ENCODE measurements at places on chromosomes 1 and 21.
A peak's percentile ranks its signal among the peaks of the same experiment; 100 is the strongest.

- no peak for DNase-seq
Observed at GRCh38 chr1:235852887-235853286, 13.8 kb downstream of the LYST start.

DNA sequence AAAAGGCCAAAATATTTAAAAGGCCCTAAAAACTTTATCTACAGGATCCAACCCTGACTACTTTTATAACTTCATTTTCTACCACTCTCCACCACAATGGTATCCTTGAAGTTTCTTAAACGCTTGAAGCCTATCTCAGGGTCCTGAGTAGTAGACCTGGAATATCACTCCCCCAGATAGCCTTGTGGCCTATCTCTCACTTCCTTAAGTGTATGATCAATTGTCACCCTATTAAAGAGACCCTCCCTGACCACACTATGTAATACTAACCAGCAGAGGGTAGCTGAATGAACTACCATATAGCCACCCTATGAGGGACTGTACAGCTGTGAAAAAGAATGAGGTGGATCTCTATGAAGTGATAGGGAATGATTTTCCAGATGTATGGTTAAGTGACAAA is 5.6 kb downstream of the CD58 start:
- DNase-seq = no peak

- DNase-seq = no peak
Observed at GRCh38 chr1:165228111-165228655, 128.3 kb downstream of the LMX1A start.

- DNase-seq = peak; percentile 69
Observed at GRCh38 chr1:192654591-192655251, 18.8 kb downstream of the RGS13 start.

- DNase-seq = no peak
Observed at GRCh38 chr1:152197361-152197941, 26.5 kb downstream of the HRNR start.

DNA sequence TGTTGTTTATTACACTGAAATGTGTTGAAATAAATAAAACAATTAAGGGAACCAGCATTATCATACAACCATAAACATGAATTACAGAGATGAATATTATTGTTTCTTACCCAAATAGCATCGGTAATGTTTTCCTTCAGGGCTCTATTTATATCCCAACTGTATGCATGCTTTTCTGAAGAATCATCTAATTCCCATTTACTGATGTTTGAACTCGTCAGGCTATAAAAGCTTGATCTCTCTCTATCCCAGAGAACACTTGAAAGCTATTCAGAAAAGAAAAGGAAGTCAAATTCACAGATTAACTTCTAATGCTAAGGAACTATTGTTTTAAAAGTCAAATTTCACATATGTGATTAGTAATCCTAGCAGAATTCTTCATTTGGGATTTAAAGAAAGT is 12.4 kb downstream of the NUP133 start:
- DNase-seq = no peak

GRCh38 chr1:161069731-161070270 is at the start of gene ARHGAP30:
Gene ARHGAP30 (minus strand): TSS chr1:161069891. CDS start chr1:161069624, 267 bp downstream.
- no peak for DNase-seq

DNA sequence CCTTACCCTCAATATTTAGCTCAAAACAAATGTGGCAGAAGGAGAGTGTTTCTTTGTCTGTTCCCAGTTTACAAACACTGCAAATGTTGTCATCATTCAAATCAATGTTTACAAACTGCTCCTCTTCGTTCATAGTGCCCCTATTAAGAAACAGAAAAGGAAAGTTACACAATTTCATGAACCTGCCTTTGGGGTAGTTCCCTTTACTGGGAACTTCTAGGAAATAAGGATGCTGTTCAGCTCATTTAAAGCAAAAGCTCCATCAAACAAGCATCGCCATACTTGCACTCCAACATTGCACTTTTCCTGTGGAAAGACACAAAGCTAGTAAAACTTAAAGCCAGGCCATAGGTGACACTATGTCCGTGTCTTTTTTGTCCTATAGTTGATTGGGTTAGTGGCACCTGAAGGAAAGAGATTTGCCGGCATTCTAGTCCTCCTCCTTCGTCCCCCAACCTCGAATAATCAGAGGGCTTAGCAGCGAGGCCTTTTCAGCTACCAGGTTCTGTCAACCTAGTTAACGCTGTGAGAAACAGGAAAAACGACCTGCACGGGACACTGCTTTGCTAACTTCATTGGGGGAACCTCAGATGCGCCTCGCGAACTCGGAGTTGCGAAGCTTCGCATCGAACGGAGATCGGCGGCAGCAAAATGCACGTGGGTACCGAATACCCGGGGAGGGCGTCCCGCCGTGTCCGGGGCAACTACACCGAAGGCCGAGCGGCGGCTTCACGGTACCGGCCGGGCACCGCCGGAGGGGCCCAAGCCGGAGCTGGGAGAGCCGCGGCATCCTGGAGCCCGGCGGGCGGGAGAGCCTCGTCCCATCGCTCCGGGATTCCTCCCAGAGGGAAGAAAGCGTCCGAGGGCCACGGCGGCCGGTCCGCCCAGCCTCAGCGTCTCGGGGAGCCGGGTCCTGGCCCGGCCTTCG is 706 bp downstream of the C21orf91 start:
- DNase-seq = no peak

DNA sequence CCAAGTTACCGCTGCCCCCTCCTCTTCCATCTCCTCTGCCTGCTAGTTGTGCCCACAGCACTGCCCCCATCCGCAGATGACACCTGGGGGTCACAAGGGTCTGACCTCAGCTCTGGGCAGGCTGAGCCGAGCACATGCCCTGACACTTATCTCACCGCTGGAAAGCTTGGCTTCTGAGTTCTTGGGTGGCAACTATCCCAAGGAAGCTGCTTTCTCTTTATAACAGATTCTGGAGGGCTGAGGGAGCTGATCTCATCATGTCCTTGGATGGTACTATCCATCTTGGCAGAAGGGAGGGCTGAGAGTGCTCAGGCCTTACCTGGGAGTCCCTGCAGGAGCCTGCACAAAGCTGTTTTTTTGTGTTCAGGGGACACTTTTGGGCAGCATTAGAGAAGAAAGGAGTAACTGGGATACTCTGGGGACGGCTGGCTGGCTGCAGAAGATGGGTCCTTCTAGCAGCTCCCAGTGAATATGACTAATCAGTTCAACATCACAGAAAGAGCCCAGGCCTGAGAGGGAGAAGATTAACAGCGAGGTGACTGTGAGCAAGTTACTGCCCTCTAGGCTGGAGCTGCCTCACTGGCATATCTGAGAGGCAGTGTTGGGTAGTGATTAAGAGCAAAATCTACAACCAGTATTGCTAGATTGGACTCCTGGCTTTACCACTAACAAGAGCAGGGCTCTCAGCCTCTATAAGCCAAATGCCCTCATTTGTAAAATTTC is 71.6 kb downstream of the PLXNA2 start:
- no peak for DNase-seq

- no peak for DNase-seq
Observed at GRCh38 chr1:44212355-44213221, 683 bp upstream of the DMAP1 start.

GRCh38 chr1:103900005-103900404 is 150.3 kb downstream of the AMY1C start:
- DNase-seq = no peak

GRCh38 chr1:187306710-187307415 is 478.1 kb downstream of the PLA2G4A start:
- DNase-seq = no peak

DNA sequence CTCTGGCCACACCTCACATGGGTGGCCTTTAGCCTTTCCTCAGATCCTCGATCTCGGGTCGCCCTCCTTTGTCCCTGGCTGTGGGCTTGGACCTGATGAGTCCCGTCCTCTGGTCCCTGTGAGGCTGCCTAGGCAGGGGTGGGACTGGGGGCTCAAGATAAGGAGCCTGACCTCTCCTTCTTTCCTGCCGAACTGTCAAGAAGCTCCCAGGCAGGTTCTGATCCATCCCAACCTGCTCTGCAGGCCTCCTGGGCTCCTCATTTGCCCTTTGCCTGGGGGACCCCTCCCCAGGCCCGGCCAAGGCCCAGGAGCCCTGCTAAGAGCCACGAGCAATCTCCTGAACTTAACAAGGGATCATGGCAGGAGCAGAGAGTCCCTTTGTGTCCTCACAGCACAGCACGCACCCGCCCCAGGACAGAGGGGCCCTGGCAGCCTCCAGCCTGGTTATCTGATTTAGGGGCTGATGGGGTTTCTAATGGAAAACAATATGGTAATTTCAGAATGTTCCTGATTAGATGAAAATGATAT is 82.4 kb upstream of the POU3F1 start:
- no peak for DNase-seq

GRCh38 chr21:34813266-34813894 is 144.6 kb downstream of the CLIC6 start:
- peak; percentile 26 for DNase-seq

DNA sequence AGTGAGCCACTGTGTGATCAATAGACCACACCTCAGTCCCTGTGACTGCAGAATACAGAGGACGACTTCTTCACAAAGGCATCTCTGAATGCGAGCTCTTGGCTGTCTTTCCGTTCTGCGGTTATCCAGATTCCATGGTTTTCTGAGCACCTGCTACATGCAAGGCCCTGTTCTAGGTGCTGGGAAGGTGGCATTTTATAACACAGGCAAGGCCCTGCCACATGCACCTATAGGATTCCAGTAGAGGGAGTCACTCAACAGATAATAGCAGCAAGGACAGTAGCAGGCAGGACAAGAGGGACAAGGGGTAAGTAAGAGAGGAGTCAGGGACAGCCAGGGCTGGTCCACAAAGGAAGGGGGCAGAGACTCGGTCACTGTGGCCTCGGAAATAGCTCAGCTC is 9.0 kb downstream of the URB1 start:
- no peak for DNase-seq

- no peak for DNase-seq
Observed at GRCh38 chr1:164937291-164937690, 378.3 kb downstream of the PBX1 start.

GRCh38 chr1:43446881-43447835 is 6.6 kb downstream of the HYI start:
- DNase-seq = no peak

- no peak for DNase-seq
Observed at GRCh38 chr1:113793878-113794834, 18.1 kb downstream of the RSBN1 start.

- DNase-seq = peak; percentile 59
Observed at GRCh38 chr1:177170756-177171535, at the start of gene BRINP2. Gene BRINP2 (plus strand): TSS chr1:177170958. CDS start chr1:177229877, 58,919 bp downstream.

DNA sequence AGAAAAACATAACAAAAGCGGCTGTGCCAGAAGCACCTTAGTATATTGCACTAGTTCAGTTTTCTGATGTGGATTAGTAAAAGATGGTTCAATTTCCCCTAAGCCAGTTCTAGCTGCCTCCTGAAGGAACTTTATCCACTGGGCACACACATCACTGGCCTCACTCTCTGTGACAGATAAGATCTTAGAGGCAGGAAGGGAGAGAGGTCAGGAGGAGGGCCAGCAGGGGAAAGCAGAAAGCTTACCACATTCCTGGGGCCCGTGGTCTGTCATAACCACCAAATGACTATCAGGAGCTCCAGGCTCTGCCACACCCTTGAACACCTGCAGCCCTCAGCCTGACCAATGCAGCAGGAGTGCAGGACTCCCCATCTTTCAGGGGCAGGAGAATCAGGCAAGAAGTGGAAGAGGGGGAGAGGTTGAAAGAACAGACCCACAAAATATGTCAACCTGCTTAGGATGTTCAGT is 37.8 kb downstream of the LRRC71 start:
- no peak for DNase-seq

DNA sequence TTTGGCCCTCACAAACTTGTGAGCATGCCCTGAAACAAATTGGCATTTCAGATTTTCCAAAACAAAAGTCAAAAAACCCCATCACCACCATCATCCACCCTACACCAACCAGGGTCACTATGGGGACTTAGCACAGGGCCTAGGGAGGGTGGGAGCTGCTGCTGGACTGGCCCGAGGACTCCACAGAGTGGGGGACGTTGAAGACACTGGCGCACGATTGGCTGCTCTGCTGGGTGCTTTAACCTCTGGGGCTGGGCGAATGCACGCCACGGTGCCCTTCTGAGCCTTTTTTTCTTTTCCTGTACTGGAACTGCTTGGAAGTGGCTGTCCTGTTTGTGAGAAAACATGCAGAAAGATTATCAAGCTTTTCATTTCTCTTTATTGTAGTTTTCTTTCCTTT is 92.8 kb downstream of the CD247 start:
- no peak for DNase-seq

DNA sequence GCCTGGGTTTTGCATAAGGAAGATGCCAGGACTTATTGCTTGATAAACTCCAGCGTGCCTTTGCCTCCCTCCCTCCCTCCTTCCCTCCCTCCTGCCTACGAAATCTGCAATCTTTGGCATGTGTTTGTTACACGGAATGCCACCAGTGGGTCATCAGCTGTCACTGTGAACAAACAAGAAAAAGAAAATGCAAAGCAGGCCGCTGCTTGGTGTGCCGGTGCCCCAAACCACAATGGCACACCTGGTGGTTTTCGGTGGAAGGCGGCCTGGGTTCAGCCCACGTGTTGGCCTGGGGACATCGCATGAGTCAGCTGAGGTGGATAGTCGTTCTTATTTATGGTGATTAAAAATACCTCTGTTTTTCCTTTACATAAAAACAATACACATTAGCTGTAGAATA is 16.3 kb upstream of the IFNLR1 start:
- no peak for DNase-seq

- DNase-seq = no peak
Observed at GRCh38 chr1:78651241-78651640, 1.6 kb downstream of the IFI44 start.

GRCh38 chr1:87268111-87268510 is 60.6 kb upstream of the LMO4 start:
- DNase-seq = no peak

DNA sequence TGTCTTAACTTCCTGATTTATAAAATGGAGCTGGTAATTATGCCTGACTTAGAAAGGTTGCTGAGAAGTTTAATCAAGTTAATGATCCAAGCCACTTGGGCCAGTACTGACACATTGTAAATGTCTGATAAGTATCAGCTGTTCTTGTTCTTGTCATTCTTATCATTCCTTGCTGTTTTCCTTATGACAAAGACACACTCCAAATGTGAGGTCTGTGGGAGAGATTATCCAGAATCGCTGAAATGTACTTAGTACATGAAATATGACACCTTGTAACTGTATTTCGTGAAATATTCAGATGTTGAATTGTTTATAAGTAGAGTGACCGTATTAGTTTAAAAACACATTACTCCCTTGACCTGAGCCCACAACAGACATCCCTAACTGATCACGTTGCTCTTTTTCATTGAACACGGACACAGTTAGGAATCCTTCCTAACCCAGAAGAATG is 6.1 kb downstream of the AADACL4 start:
- no peak for DNase-seq
